ENCODE measurements at places on chromosomes 6 and 20.

GRCh38 chr6:168305096-168305749 lies 14.4 kb downstream of the DACT2 start:
- no peak for DNase-seq

DNA sequence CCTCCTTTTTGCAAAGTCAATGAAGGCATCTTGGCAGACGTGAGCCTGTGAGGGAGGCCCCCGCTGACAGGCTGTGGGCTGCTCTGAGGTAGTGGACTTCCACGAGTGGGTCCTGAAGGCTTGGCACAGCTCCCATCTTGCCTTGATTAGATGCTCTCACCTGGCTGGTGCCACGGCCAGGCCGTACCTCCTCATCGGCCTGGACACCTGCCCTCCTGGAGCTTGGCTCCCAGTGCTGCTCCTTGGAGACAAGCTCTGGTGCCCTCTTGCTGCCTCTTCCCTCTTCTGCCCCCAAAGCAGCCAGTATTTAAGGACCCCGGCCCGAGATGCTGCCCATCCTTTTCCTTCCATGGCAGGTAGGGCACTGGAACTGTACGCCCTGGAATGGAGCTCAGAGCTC lies 93.5 kb downstream of the ERMARD start:
- peak; percentile 36 for DNase-seq

DNA sequence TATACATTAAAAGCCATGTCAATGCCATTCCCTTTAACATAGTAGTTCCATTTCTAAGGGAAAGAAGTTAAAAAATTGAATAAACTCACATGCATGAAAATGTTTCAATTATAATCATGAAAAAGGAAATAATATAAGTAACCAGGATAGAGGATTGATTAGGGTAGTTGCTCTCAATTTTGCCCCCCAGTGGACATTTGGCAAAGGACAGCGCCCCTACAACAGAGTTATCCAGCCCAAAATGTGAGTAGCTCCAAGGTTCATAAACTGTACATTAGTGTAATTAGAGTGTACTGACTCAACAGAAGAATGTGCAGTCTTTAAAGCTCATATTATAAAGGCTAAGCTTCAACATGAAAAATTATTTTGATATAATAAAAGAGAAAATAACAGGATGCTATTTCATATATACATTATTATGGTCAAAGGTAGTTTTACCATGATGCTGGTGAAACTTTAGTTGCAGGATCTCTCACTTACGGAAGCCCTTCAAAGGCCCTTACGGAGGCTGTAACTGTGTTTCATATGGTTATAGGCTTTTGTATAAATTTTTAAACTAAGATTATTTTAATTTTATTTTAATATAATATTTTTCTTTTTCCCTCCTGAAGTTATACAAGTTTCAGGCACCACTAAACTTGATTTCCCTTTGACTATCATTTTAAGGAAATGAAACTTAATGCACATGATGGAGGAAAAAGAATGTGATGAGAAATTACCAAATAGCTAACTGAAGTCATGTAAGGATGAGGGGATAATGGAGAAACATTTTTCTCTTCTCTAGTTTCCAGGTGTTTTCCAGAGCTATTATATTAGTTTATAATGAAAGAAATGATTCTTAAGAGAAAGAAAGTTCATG lies 403.6 kb downstream of the PLCB1 start:
- no peak for DNase-seq

DNA sequence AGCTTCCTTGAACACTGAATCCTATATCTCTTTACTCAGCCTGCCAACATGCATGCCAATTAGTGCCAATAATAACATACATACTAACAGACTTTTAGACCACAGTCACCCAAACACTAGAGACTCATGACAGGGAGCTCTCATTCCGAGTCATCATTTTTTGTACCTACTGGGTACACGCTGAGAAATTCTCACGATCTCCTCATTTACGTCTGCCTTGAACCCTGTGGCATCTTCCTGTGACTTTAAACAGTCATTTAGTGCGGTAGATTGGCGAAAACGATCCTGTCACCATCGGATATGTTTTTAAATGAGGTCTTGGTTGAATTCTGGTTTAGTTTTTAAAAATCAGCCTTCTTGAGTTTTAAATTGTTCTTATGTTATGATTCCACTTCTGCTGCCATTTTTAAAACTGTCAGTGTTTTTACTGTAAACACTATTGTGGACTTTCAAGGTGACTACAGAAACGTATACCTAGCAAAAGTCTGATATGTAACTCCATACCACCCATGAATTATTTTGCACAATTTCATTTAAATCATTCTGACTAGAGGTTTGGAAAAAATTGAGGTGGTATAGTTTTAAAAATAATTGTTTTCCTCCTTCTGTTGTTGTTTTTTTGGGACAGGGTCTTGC lies 275.4 kb downstream of the TSHZ2 start:
- no peak for DNase-seq

- no peak for DNase-seq
These were observed 13.8 kb downstream of the ATXN1 start for GRCh38 chr6:16747232-16748024.

GRCh38 chr6:128731249-128732165 lies 151.4 kb upstream of the LAMA2 start:
- no peak for DNase-seq

- no peak for DNase-seq
These were observed 21.2 kb downstream of the SNRPB start for GRCh38 chr20:2449386-2449785.

DNA sequence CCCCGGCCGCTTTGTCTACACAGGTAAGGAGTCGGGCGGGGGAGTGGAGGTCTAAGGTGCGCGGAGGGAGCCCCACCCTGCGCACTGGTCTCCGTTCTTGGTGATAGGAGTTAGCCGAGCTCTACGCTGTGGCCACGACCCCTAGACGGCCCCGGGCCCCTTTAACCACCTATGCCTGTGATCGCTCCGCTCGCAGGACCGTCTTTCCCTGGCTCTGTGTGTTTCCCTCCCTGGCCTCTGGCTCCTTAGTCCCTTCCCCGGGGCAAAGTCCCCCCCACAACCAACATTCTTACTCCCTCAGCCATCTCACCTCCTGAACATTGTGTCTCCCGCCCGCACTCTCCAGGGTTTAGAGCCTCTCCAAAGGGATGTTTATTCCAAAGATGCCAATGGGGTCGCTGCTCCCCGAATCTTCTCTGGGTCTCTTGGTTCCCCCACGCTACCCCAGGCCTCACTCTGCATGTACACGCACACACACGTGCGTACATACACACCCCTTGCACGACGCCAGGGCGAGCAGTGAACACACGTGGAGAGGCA lies 50.4 kb downstream of the CPXM1 start:
- peak; percentile 43 for DNase-seq

GRCh38 chr20:16537025-16537665 lies 36.1 kb downstream of the KIF16B start:
- DNase-seq = no peak

DNA sequence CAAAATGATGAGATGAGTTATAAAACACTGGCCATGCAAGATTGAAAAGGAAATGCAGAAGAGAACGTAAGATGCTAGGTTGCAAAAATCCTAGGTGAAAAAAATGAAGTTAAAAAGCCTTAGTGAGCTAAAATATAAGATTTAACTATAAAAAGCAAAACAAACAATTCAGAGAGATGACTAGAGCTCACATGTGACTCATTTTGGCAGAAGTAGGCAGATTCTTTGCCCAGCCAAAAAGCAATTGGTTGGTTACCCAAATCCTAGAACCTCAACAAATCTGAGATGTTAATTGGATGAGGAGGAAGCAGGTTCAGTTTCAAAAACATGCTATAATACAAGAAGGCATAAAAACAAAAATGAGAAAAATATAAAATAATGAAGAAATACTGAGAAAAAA lies 249.1 kb downstream of the OGFRL1 start:
- DNase-seq = no peak

DNA sequence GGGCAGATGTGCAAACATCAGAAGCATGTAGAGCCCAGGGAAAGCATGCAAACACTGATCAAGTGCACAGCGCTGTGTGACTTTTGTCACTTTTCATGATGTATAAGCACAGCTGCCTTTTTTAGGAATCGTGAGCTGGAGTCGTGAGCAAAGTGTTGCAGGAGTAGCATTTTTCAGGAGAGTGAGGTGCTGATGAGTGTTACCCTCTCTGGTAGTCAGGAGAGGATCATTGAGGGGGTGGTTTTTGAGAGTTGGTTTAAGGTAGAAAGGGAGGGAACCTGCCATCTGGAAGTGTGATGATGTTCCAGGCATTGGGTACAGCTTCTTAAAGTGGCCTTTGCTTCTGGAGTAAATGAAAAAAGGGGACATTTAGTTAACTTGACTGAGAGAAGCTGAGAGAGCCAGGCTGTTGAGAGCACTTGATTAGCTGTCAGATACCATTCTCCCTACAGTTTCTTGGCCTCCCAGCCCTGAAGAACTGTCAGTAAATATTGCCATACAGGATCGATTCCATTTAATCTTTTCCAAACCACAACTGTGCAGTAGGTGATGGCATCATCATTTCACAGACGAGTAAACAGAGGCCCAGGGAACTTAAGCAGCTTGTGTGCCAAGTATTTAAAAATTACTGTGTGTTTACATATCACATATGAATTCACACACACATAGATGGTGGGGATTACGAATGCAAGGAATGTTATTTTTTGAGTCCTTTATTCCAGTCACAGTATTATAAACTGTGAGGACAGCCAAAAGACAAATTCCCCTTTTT lies 28.9 kb downstream of the TPD52L1 start:
- DNase-seq = no peak

DNA sequence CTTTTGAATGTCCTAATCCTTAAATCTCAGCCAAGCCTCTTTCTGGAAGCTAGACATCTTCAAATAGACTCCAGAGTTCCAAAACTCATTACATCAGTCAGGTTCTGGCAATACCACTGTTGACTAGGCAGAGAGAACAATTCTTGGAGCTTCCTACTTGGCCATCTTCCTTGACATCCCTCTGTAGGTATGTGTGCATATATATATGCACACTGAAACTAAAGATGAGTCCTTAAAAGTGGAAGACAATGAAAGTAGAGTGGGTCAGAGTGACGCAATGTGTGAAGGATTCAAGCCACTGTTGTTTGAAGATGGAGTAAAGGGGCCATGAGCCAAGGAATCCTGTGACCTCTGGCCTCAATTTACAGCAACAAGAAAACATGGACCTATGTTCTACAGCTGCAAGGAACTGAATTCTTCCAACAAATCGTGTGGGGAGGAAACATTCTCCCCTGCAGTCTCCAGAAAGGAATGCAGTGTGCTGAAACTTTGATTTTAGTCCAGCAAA lies 18.7 kb upstream of the DUSP22 start:
- DNase-seq = no peak

- no peak for DNase-seq
These were observed 10.5 kb upstream of the TFAP2A start for GRCh38 chr6:10425176-10425974.

- DNase-seq = no peak
These were observed 722.2 kb upstream of the EYS start for GRCh38 chr6:66429210-66429609.

GRCh38 chr6:85405175-85405852 lies 44.6 kb upstream of the NT5E start:
- no peak for DNase-seq

DNA sequence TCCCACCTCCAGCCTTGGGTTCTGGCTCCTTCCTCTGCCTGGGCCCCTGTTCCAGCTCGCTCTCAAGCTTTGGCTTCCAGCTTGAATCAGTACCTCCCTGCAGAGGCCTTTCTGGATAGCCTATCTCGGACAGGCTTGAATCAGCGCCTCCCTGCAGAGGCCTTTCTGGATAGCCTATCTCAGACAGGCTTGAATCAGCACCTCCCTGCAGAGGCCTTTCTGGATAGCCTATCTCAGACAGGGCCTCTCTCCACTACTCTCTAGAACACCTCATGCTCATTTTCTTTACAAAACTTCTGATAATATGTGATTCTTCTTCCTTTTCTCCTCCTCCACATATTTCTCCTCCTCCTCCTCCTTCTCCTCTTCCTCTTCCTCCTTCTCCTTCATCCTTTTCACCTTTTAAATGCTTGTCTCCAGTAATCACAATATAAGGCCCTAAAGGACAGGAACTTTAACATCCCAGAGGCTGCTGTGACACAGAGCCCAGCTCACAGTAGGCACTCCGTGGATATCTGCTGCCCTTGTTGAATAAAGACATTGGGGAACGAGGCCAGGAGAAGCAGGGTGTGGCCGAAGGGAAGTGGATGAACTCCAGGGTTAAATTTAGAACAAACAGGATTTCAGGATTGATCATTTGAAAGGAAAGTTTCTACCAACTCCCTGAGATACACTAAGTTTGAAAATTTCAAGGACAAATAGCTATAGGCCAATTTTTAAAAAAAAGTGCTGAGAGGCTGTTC lies 9.3 kb upstream of the RPS6KA2 start:
- no peak for DNase-seq

DNA sequence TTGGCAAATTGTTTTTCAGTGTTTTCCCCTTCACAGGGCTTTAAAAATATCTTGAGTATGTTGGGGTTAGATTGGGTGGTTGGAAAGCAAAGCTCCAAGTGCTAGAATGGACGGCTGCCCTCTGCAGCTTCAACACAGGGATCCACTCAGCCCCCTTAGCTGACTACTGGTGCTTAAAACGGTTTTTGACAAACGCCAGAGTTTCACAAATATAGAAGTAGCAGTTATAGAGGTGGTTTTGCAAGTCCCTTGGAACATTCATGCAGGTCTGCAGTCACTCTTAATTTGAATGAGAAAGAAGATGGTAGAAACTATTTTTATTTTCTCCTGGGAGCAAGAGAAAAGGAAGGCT lies 175.9 kb downstream of the ARID1B start:
- DNase-seq = no peak

- no peak for DNase-seq
These were observed 238.7 kb upstream of the THEMIS start for GRCh38 chr6:128139519-128139918.

GRCh38 chr20:61636531-61637116 lies 384.6 kb downstream of the CDH4 start:
- DNase-seq = no peak

GRCh38 chr20:1209447-1210387 lies 6.5 kb downstream of the C20orf202 start:
- DNase-seq = no peak

DNA sequence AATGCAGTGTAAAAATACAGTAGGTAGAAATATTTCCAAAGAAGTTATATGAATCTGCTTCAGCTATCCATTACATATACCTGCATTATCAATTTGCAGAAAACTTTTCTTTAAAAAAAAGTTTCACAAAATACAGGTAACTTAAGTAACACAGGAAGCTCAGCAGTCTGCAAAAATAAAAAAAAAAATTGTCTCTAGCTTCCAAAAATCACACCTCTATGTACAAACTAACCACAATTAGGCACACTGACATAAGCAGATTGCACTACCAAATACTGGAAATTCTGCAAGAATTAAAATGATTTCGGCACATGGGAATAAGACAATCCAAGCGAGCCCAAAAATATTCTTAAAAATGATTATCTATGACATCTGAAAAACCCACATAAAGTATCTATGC lies 41.2 kb downstream of the ME1 start:
- no peak for DNase-seq

GRCh38 chr6:17817763-17818162 lies 111.0 kb upstream of the NUP153 start:
- no peak for DNase-seq

- DNase-seq = no peak
These were observed 641.1 kb downstream of the DHX35 start for GRCh38 chr20:39603219-39603618.

DNA sequence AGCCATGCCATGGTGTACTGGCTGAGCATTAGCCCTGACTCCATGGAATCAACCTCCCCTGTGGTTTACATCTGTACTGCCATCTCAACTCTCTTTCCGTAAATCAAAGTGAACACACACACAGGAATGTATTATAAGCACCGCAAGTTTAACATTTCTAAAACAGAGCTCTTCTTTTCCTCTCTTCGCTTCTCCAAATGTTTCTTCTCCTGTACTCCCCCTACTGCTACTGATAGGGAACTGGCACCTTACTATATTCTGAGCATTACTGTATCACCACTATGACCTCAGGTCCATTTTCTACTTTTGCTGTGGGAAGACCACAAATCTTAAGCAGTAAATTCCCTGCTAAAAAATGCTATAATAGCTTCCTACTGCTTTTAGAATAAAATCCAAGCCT lies 101.2 kb downstream of the NUS1 start:
- DNase-seq = no peak

Measured in right forelimb (tissue), 1 donor.